SK-MEL-5 (cell line): ENCODE measurements at places on chromosomes 5 and 9. TPM values are rescaled to one million over a fixed set of nuclear protein-coding genes. Genes with fewer than 3 reads are reported as not detected.

DNA sequence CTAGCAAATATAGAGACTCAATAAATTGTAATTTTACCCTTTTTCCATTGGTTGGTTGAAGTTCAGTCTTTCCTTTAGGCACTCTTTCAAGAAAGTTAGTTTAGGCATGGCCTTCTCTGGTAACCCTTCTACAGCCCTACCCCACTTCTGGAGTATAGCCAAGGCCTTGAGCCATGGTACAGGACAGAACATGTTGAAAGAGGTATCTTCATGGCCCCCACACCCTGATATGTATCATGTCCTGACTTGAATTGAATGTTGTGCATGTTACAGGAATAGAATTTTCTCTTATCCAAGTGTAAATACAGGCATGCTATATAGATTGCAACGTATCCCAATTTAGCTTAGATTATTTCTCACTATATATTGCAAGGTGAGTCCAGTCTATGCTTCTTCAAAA is 175.6 kb downstream of the CD180 start:
- no peak for DNase-seq

DNA sequence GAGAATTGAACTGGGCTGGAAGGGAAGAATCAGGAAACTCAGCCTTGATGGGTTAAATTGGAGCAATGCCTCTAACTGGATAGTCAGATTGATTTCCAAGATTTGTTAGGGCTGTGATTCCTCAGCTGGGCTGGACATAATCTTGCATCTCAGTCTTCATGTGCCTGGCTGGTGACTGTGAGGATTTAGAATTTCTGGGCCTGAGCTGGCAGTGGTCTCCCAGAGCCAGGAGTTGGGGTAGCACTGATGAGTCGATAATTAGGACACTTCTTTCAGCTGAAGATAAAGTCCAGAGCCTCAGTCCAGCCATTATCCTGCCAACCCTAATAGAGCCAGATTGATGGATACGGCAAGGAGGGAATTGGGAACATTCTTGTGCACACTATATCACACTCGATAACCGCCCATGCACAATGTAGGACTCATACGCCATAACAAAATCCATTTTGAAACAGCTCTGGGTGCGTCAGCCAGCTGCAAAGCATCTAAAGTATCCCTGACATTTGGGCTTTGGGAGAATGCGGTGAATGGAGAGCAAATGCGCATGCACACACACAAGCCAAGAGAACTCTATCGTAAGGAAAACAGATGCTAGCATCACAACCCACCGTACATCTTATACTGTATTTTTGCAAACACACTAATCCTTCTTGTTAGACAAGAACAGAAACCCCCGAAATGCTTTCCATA is 405.1 kb upstream of the KLF4 start:
- DNase-seq = no peak

DNA sequence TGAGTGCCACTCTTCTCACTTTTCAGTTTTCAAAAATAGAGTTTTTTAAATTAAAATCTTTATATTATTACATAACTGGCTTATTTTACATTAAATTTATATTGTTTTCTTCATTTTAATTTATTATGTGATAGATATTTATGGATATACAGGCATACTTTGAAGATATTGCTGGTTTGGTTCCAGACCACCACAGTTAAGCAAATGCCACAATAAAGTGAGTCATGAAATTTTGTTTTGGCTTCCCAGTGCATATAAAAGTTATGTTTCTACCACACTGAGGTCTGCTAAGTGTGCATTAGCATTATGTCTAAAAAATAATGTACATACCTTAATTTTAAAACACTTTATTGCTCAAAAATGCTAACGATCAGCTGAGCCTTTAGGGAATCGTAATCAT is 47.4 kb downstream of the NDUFS4 start:
- no peak for DNase-seq

STC2 gene
- total RNA-seq = 0.13 and 0.43 TPM in 2 replicates
